ENCODE measurements at places on chromosomes 5 and 9. TPM values are rescaled to one million over a fixed set of nuclear protein-coding genes. Genes with fewer than 3 reads are reported as not detected.

The MPDZ gene
- total RNA-seq, result 68.1 TPM

The KCNT1 gene
- 0.12 TPM for total RNA-seq

The TMC1 gene
- 0.68 TPM for total RNA-seq

The ADCY2 gene
- total RNA-seq, result under 0.01 TPM

The LPAR1 gene
- 105 TPM for total RNA-seq

The CNTFR gene
- total RNA-seq, result 0.12 TPM

The PCDHGA9 gene
- total RNA-seq, result 1.7 TPM

The PCSK5 gene
- total RNA-seq, result 5.0 TPM

The GRIA1 gene
- total RNA-seq, result 2.1 TPM

The AJM1 gene
- 0.90 TPM for total RNA-seq

The CDC20B gene
- not detected for total RNA-seq

The PLPPR1 gene
- total RNA-seq, result not detected

The CTSV gene
- 1.9 TPM for total RNA-seq

The ITGA1 gene
- 10.2 TPM for total RNA-seq

The ARHGEF39 gene
- total RNA-seq, result not detected

The OGN gene
- 2.1 TPM for total RNA-seq

The ST8SIA4 gene
- total RNA-seq, result 0.15 TPM

The DBH gene
- total RNA-seq, result not detected

The RGP1 gene
- 11.0 TPM for total RNA-seq

The PCDHA4 gene
- total RNA-seq, result 0.23 TPM

The TMOD1 gene
- total RNA-seq, result 0.30 TPM

The C6 gene
- total RNA-seq, result 0.59 TPM

The TMEM232 gene
- 4.6 TPM for total RNA-seq

The PCDHGC5 gene
- total RNA-seq, result 1.8 TPM

The ISL1 gene
- not detected for total RNA-seq

The BHMT gene
- total RNA-seq, result not detected

The IL9 gene
- not detected for total RNA-seq

The DCP2 gene
- 11.5 TPM for total RNA-seq

The GDNF gene
- 0.35 TPM for total RNA-seq

The FRMD3 gene
- 0.94 TPM for total RNA-seq

The ERCC8 gene
- total RNA-seq, result 9.8 TPM

The SLC45A2 gene
- total RNA-seq, result not detected

The CFAP77 gene
- not detected for total RNA-seq

The IFNB1 gene
- total RNA-seq, result not detected

The FCN2 gene
- total RNA-seq, result not detected

The CYLC2 gene
- not detected for total RNA-seq

The TRPM6 gene
- not detected for total RNA-seq

The ZDHHC21 gene
- 3.5 TPM for total RNA-seq

The CRB2 gene
- total RNA-seq, result not detected

The GEMIN5 gene
- total RNA-seq, result 8.1 TPM

The NRG2 gene
- total RNA-seq, result 1.6 TPM

The TTC23L gene
- not detected for total RNA-seq

The IRX4 gene
- not detected for total RNA-seq

The KIAA0825 gene
- total RNA-seq, result 1.4 TPM

The FAXDC2 gene
- total RNA-seq, result 2.0 TPM

The NKD2 gene
- 0.70 TPM for total RNA-seq

The ZNF354C gene
- total RNA-seq, result 4.8 TPM

The PAEP gene
- total RNA-seq, result not detected

The PCDHA1 gene
- total RNA-seq, result not detected

The TAF1L gene
- not detected for total RNA-seq

The SAXO1 gene
- 0.08 TPM for total RNA-seq

The SPATA31D4 gene
- not detected for total RNA-seq

The PFN3 gene
- not detected for total RNA-seq

The TIMD4 gene
- total RNA-seq, result not detected

The CDKN2B gene
- 11.2 TPM for total RNA-seq

The PTCH1 gene
- 1.7 TPM for total RNA-seq

The PCDHB8 gene
- total RNA-seq, result 0.35 TPM
